ENCODE measurements at places on chromosomes 2 and 18. TPM values are rescaled to one million over a fixed set of nuclear protein-coding genes. Genes with fewer than 3 reads are reported as not detected.

The AKAIN1 gene
- total RNA-seq = not detected

The FLACC1 gene
- total RNA-seq = 2.9 TPM

DNA sequence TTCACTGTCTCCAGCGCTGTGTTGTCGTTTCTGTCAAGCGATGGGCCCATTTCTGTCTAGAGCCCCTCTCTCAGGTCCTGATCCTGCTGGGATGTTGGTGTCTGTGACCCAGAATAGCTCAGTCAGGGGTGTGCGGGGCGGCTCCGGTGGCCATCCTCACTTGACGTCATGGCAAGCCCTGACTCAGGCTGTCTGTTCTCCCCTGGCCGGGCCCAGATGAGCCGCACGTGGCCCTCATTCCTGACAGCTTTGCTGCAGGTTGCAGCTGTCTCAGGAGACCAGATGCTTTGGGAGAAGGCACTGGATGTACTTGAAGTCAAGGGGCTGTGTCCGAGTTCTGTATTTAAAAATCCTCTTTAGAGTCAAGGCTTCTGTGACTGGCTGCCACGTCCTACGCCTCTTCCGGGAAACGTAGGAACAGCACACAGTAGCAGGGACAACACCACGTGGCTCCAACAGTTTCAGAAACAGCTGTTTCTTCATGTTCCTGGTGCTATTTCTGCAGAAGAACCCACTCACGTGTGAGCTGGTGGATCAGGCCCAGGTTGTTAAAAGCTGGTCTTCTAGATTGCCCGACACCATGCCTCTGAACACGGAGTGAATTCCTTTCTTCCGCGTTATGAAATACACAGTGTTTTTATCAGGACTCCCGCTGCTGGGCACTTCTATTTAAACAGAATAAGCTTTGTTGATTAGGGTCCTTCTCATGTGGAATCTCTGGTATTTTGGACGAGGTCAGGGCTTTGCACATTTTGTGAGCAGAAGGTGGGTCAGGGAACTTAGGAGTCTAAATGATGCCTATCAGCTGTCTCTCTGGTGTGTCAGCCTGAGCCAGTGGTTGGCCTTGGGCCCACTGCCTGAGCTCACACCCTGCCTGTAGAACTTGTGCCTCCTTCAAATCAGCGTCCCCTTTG is 28.3 kb upstream of the NTSR2 start:
- H3K36me3 ChIP-seq = no peaks in the 10 kb centered on the region
- H3K27me3 ChIP-seq = peaks cover 9% of the 10 kb centered on the region
- H3K4me3 ChIP-seq = no peak overlapping the region
- no peaks in the 10 kb centered on the region for H3K4me1 ChIP-seq
- H3K27ac ChIP-seq = no peak overlapping the region
- DNase-seq = no peak

DNA sequence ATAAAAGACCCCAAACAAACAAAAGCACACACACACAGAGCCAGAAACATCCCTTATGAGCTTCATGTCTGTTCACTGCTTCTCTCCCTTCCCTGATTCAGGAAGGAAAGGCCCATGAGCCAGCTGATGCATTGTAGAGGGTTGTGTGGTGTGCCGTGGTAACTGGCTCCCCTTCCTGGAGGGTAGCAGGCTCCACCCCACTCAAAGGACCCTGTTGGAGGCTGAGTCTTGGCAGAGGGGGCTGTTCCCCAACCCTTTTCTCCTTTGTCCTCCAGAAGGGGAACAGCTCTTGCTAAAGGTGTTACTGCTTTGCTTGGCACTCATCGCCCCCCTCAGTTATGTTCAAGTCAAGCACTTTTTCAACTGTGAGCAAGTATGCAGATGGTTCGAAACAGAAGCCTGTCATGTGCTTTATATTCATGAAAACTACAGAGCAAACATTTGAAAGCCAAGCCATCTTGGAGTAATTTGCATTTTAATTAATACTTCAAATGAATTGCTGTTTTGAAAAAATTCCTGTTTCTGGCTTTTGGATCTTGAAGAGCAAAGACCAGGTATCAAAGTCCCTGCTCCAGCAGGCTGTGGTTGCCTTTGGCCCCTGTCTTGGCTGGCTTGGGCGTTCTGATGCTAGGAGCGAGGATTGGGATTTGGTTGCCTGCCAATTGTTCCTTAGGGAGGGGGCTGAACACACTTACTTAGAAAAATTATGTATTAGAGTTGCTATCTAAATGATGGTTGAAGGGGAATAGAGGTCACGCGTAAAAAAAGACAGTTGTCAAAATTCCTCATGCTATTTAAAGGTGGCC is 267.8 kb downstream of the TSN start:
- no peak overlapping the region for H3K4me3 ChIP-seq

DNA sequence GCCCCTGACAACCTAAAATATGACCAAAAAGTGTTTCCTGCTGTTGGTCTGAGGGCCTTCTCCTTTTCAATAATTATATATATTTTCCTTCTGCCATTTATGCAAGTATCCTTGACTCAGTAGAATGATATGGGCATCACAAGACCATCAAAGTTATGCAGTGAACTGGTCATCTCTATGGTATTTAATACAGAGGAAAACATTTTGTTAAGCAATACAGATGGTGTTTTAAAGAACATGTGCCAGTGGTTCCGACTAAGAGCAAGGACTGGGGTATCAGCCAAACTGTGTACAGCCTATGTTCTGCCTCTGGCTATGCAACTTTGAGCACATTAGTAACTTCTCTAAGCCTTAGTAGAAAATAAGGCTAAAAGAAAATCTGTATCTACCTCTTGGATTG is 179.0 kb downstream of the TRABD2A start:
- H3K4me1 ChIP-seq = peaks cover 6% of the 10 kb centered on the region
- H3K36me3 ChIP-seq = peaks cover 22% of the 10 kb centered on the region
- no peak for DNase-seq
- H3K27me3 ChIP-seq = no peaks in the 10 kb centered on the region
- no peak overlapping the region for H3K27ac ChIP-seq

DNA sequence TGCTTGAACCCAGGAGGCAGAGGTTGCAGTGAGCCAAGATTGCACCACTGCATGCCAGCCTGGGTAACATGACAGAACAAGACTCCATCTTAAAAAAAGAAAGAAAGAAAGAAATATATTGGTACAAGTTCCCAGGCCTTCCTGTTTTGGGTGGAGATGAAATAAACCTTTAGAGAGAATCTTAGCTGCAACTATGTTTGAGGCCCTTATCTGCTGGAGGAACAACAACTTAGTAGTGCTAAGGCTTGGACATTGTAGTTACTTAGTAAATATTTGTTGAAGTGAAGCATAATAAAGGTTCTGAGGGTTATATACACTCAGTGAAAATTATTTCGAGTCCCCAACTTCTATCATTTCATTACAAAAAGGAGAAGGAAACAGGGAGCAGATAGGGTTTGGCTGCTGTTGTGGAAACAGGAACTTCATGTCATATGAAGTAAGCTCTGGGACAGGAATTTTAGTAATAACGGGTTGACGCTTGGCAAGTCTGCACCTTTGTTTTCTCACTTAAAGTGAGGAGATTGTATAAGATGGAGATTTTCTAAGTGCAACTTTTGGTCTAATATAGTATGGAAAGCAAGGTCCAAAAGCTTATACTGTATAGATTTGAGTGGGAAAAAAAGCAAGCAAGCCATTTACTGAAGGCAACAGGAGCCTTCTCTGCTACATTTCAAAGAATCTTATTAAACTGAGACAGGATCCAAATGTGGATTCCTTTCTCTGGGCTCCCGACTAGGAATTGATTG is 40.0 kb upstream of the AGPS start:
- H3K27ac ChIP-seq = no peak overlapping the region
- DNase-seq = no peak
- H3K36me3 ChIP-seq = no peaks in the 10 kb centered on the region
- H3K4me1 ChIP-seq = no peaks in the 10 kb centered on the region
- H3K27me3 ChIP-seq = no peaks in the 10 kb centered on the region

DNA sequence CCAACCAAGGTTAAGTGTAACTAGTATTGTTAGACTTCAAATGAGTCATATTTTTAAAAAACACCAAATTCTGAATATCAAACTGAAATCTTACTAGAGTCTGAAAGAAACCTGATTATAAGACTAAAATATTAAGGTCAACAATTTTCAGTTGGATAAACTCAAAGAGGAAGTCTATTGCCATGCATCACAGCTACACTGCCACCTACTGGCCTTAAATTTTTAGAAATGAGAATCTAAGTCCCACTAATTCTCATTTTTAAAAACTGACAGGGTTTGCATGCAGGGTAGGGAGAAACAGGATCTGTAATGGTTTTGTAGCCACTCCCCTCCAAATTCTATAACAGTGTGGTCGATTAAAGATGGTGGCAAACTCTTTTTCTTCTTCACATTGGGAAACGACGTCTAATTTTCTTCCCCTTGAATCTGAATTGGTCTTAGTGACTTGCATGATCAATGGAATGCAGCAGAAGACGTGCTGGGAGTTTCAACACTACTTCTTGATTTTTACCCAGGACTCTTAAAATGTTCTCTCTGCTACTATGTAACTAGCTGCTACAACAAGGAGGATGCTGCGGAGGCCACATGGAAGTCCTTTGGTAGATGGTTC is 176.1 kb upstream of the SESTD1 start:
- peaks cover 9% of the 10 kb centered on the region for H3K27me3 ChIP-seq
- no peak overlapping the region for H3K27ac ChIP-seq
- no peak for DNase-seq
- H3K36me3 ChIP-seq = no peaks in the 10 kb centered on the region

All from activated naive CD8-positive, alpha-beta T cell treated with anti-CD3 and anti-CD28 coated beads, Interleukin-2, amount 10 ng/mL, durations not matched to agents 7 days and 5 days (primary cell).